A549 treated with GW870086 at 1 μM for 4 hours (cell line): ENCODE measurements at places on chromosomes 4 and X. TPM values are rescaled to one million over a fixed set of nuclear protein-coding genes. Genes with fewer than 3 reads are reported as not detected.

Gene KIF4A
- 26.0 to 31.5 TPM (median 27.0 TPM) in 5 replicates for total RNA-seq

Gene PDE5A
- total RNA-seq, result 0.21 to 0.69 TPM (median 0.43 TPM) in 5 replicates

Gene MXD4
- 13.3 to 19.9 TPM (median 17.2 TPM) in 5 replicates for total RNA-seq

Gene TMPRSS11F
- total RNA-seq, result not detected in 5 replicates

Gene FAM184B
- total RNA-seq, result 0.01 to 0.05 TPM (median 0.04 TPM) in 4 of 5 replicates, not detected in the other

Gene PLP1
- not detected in 5 replicates for total RNA-seq

Gene CXXC4
- not detected in 5 replicates for total RNA-seq

Gene GLOD5
- not detected in 5 replicates for total RNA-seq

Gene MAP7D2
- 5.4 to 6.5 TPM (median 5.9 TPM) in 5 replicates for total RNA-seq
